ENCODE measurements at places on chromosomes 7 and 10.

GRCh38 chr10:47060356-47060755 is 149.1 kb downstream of the PTPN20 start:
- DNase-seq = no peak

DNA sequence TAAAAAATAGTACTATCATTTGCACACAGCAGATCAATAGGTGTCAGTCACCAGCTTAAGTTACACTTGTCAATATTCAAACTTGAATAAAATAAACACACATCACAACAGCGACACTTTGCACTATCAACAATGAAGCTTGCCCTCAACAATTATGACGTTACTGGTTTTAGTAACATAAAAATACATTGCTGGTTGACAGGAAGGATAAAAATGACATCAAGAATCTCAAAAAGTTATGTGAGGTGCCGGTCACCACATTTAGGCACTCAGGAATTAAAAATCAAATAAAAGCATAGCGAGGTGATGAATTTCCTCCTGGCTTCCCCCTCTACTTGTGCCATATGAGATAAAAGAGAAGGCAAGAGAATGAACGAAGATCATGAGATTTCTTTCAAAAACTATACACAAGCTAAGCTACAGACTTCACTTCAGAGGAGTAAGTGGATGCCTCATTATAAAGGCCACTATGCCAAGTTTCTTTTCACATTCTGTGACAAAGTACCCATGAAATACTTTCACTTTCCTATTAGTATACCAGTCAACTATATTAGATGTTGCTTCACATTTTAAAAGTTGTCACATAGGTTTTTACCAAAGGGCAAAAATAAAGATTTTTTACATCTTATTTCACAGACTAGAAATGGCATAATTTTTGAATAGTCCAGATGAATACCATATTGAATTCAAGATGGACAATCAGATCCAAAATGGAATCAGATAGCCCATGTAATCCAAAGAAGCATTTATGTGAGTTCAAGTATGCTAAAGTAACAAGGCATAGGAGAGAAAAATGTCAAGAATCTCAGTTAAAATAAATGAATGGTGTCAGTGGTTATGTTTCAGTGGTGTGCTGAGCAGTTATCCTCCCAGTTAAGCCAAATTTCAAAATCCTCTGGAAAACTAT is 3.6 kb downstream of the CCDC71L start:
- no peak for DNase-seq

DNA sequence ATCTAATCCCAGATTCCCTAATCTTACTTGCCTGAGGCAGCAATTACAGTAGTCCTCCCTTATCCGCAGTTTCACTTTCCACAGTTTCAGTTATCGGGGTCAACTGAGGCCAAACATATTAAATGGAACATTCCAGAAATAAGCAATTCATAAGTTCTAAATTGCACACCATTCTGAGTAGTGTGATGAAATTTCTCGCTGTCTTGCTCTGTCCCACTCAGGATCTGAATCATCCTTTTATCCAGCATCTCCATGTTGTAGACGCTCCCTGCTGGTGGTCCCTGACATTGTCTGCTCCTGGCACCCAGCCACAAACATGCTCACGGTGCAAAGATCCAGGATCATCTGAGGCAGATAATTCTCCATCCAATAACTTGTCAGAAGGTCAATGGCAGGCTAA is 128.7 kb upstream of the CXCL12 start:
- DNase-seq = no peak

DNA sequence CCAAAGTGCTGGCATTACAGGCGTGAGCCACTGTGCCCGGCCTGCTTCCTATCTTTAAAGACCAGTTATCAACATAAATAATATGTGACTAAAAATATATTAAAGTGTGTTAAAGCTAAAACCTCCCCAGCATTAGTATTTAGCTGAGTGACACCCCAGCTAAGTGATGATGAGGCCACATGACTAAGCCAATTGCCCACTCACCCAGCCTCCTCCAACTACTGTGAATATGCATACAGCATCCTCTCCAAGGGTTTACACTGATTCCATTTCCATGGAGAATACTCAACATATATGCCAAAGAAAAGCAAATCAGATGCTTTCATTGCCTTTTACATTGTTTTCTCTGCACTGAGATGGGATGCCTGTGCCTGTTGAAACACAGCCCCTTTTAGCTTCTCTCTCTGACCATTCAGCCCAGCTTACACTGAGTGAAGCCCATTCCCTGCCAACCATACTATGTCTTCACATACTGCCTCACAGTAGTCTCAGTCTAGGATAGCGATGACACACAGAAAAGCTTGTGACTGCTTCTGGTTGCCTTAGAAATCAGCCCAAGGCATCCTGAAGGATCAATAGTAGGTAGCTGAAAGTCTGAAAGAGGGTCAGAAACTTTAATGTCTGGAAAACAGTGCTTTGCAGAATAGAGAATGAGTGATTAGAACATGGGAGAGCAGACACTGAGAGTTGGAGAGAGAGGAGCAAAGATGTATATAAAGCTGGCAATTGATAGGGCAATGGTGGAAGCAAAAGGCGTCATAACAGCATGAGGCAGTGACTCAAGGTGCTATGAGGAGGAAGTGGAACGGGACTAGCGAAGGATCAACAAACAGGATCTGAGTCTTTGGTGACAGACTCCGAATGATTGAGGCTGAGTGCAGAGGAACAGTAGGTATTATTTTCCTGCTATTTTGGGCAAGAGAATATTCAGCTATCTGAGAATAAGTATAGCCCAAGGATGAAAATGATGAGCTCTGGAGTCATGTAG is 19.8 kb upstream of the ATE1 start:
- DNase-seq = no peak

GRCh38 chr7:32680259-32681173 is 185.2 kb downstream of the AVL9 start:
- DNase-seq = no peak

- DNase-seq = no peak
Measured at GRCh38 chr10:1923586-1923985, 186.3 kb upstream of the ADARB2 start.
